ENCODE measurements at places on chromosomes 6 and 20.

DNA sequence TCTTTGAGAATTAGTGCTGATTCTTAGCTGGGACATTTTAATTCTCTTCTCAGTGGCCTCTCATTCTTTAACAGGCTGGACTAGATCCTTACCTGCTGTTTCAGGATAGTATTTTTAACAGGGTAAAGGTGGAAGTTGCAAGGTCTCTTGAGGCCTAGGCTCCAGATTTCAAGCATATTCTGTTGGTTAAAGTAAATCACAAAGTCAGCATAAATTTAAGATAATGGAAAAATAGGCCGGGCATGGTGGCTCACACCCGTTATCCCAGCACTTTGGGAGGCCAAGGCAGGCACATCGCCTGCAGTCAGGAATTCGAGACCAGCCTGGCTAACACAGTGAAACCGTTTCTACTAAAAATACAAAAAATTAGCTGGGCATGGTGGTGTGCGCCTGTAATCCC, 1149.0 kb downstream of the EPHA7 start:
- no peak for DNase-seq

GRCh38 chr20:37376324-37376723, 30.4 kb downstream of the SRC start:
- no peak for DNase-seq

- no peak for DNase-seq
These were observed 46.0 kb downstream of the STX7 start for GRCh38 chr6:132466952-132467351.

DNA sequence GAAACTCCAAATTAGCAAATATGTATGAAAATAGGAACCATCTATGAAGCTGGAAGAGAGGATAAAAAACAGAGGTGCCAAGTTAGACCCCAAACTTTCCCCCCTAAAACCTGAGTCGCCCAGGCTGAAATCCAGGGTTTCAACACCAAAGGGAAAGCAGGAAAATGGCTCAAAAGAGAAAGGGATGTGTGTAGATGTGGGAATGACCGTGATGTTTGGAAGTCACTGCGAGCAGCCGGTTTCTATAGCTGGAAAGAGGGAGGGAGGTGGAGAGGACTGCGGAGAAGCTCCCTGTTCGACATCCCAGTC, 4.5 kb downstream of the RING1 start:
- no peak for DNase-seq

DNA sequence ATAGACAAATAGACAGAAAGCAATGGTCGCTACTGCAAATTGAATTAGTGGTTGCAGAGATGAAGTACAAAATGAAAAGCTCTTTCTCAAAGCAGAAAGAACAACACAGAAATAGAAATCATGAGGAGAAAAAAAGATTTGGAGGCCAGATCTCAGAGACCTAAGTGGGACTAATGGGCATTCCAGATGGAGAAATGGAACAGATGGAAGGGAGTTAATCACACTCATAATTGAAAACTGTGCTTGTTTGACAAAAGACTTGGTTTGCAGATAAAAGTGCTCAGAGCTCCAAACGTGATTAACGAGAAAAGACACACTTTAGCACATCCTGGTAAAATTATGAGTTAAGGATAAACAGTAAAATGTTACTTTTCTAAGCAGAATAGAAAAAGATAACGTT, 58.1 kb upstream of the SNRPB2 start:
- DNase-seq = no peak

- no peak for DNase-seq
These were observed 203.4 kb upstream of the KCNQ5 start for GRCh38 chr6:72418495-72418894.

DNA sequence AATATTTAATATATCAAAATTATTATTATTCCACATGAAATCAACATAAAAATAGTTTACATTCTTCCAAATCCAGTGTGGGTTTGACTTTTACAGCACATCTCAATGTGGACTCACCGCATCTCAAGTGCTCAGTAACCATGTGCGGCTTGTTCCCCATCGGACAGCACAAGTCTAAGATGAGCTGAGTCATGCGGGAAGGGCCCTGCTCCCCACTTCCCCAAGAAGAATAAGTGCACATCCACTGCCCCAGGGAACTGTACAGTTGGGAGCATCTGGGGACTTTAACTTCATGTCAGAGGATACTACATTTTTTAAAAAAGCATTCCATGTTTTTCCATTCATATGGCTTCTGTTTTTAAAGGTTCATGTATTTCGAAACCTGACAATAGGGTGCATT, 325.6 kb downstream of the BTBD3 start:
- DNase-seq = no peak

DNA sequence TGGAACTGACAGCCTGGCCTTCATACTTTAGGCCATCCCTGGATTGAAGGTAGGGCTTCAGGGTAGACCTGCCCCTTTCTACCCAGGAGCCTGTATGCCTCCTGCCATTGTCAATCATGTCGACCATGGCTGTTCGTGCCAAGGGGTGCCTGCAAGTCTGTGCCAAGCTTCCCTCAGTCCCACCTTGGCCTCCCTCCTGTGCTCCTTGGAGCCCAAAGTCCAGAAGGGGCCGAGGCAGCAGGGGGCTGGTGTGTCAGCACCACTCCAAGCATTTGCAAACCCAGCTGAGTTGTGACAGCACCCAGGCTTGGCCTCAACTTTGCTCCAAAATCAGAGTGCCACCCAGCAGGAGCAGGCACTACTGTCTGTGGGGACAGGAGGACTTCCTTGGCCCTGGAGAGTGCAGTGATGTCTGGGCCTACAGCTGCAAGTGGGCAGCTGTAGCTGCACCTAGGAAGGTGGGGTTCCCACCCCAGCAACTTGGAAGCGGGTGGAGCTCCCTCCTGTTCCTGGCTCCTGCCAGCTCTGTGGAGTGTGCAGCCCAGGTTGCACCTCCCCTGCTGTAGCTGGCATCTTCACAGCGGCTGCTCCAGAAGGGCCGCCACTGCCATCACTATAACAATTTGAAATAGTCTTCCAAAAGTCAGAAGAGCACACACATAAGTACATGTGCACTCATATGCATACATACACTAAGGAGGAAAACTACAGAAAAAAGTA, 1719.3 kb downstream of the HACE1 start:
- no peak for DNase-seq

GRCh38 chr6:12324748-12325147, 34.6 kb downstream of the EDN1 start:
- no peak for DNase-seq

Measured in HAP-1 (cell line).